Activated T-cell treated with anti-CD3 and anti-CD28 coated beads, Interleukin-2, amount 50 U/mL, for 24 hours (primary cell): ENCODE measurements at places on chromosomes 11 and 22.
A peak's percentile ranks its signal among the peaks of the same experiment; 100 is the strongest.

- DNase-seq = no peak
These were observed 26.4 kb downstream of the BMAL1 start for GRCh38 chr11:13303668-13304649.

GRCh38 chr11:112806876-112807275 lies 154.3 kb upstream of the NCAM1 start:
- no peak for DNase-seq

DNA sequence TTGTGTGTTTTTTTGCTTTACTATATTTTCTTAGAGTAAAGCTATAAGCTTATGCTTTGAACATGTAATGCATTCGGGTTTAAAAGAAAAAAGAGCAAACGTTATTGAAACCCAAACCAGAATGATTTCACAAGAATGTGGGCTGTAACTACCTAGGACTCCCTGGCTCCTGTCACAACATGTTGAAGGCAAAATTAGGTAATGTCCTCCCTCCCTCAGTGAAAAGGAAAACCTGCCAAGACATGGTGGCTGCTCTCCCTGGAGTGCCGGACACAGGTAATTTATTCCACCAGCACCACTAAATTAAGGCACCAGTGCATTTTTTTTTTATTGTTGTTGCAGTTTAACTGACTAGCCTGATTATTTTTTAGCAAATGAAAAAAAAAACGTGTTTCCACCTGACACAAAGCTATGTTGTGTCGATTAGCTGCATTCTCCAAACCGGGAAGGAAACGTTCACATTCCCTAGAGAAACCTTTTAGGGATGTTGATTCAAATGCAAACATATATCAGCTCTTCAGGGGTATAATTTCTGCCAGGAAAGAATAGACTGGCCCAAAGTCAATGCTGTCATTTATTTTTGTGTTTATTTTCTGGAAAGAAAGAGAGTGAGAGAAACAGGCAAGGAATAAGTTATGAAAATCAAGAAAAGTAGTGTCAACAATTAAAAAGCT lies 134.6 kb downstream of the CCDC34 start:
- DNase-seq = no peak

DNA sequence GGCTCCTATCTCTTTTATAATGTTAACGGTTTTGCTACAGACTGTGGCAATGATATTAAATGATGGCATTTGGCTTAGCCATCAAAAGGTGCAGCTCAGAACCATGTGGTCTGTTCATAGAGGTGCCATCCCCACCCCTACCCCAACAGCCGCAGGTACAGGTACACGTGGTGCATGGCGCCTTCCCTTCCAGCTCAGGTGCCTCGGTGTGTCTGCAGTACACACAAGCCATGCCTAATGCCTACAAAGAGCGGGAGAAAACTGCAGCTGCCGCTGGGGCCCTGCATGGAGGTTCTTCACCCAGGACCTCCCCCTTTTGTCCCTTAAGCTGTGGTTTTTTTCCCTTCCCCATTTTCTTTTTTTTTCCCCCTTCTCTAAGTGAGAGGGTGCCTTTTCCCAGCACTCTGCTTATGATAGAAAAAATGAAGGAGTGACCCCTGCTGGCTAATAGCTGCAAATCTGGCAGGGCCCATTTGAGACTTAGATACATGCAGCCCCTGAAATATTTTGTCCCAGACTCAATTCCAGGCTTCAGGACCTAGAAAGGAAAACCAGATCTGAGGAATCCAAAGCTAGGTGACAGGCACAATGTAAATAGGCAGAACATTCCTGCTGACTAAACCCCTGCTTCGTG lies 6.5 kb downstream of the OR52M1 start:
- no peak for DNase-seq

- no peak for DNase-seq
These were observed 527.8 kb downstream of the BRD1 start for GRCh38 chr22:49299821-49300231.

DNA sequence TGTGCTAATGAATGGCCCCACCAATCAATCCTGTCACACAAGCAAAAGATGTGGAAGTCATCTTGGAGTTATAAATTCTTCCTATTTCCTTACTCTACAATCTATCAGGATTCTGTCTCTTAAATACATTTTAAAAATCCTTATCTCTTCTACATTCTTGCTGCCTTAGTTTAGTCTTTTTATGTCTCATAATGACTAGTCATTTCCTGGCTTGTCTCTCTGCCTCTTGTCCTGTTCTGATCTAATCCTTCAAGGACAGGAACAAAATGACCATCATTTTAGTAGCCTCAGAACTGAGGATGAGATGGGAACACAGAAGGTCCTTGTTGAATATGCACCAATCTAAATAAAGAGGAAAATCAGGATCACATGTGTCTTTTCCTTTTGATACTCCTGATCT lies 56.6 kb upstream of the LIN7C start:
- no peak for DNase-seq

DNA sequence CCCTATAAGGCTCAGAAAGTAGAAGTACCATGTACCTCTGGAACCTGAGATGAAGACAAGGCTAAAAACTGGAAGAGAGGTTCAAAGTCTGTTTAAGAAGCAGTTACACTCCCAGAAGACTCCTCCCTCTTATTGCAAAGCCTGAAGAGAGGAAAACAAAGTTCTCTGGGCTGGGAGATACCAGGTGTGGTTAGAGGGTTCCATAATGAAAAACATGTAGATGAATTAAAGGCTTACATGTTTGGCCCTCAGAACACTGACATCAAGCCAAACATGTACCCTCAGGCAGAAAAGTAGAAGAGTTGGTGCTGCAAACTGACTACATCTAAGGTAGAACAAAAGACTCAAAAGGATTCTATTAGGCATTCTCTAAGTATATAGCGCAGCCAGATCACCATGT lies 205.3 kb downstream of the TTC28 start:
- DNase-seq = no peak

DNA sequence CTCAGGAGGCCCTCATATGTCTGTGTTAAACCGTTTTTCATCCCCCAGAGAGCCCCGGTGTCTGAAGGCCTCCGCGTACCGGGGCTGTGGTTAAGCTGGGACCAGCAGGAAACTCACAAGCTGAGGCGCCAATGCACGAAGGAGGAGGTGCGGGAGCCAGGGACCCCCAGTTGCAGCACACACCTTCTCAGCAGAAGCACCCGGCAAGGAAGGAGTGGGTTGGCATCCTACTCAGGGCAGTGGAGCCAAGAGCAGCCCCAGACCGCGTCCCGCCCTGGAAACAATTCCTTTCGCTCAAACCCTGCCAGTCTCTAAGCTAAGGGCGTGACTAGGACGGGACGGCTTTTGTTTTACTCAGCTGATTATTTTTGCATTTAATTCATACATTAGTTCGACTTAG lies 726.9 kb downstream of the BRD1 start:
- DNase-seq = no peak

- no peak for DNase-seq
These were observed 145.7 kb upstream of the B3GAT1 start for GRCh38 chr11:134557571-134558257.

DNA sequence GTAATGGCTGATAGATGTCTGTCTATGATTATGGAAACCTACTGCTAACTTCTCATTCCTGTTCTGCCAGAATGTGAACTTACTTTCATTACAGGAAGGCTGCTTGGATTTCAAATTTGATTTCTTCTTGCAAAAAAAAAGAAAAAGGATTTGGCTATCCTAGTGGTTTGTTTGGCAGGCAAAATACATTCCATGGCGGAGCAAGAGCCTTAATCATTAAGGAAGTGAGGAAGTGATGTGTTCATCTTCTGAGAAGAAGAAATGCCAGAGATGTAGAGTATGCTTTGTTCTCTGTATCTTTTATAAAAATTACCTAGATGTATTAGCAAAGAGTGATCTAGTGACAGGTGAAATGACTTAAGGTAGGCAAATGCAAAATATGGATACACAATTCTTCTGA lies 356.3 kb downstream of the SOX6 start:
- no peak for DNase-seq

- no peak for DNase-seq
These were observed 45.0 kb downstream of the EIF3F start for GRCh38 chr11:8032122-8032521.

GRCh38 chr11:119518746-119519730 lies 96.1 kb upstream of the THY1 start:
- DNase-seq = no peak

GRCh38 chr22:41565403-41566054 lies 4.7 kb downstream of the CSDC2 start:
- DNase-seq = no peak

GRCh38 chr11:35424157-35424940 lies 5.0 kb upstream of the SLC1A2 start:
- no peak for DNase-seq

- DNase-seq = no peak
These were observed 126.9 kb upstream of the NCAM1 start for GRCh38 chr11:112834277-112834755.

DNA sequence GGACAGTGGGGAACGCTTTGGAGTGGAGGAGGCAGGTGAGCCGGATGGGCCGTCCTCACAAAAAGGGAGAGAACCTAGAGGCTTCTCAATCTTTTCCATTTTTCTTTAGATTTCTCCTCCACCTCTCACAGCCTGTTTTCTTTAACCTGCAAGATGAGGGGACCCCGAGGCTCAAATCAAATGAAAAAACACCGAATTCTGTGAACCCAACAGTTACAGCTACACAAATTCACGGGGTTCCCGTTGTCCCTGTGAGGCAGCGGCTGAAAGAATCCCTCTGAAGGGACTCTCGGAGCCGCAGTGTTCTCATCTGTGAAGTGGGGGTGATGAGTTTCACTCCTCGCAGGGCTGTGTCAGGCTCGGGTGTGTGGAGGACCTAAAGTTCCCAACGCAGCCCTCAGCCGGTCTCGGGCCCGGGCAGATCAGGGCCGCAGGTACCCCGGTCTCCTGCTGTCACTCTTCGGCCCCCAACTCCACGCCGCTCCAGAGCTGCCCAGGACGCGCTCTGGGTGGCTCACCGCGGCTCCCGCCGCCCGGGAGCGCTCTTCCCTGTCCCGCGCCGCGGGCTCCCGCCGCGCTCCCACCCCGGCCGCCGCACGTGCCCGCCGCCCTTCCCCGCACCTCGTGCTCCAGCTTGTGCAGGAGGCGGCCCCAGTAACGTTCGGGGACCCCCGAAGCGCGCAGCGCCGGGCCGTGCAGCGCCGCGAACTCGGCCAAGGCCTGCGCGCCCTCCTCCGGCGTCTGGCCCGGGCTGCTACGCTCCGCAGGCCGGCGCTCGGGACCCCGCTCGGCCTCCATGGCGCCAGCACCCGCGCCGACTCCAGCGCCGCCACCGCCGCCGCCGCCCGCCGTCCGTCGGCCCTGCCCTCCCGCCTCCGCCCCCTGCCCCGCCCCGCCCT lies at the start of gene TTLL12:
Gene TTLL12, minus strand, starts transcription at position 863 of the 899 bp plus-strand sequence. Its CDS starts 65 bp downstream, at position 798.
- peak; percentile 77 for DNase-seq

GRCh38 chr11:8009856-8010255 lies 22.7 kb downstream of the EIF3F start:
- DNase-seq = no peak

- DNase-seq = no peak
These were observed 536 bp downstream of the YWHAH start for GRCh38 chr22:31944700-31945442.

DNA sequence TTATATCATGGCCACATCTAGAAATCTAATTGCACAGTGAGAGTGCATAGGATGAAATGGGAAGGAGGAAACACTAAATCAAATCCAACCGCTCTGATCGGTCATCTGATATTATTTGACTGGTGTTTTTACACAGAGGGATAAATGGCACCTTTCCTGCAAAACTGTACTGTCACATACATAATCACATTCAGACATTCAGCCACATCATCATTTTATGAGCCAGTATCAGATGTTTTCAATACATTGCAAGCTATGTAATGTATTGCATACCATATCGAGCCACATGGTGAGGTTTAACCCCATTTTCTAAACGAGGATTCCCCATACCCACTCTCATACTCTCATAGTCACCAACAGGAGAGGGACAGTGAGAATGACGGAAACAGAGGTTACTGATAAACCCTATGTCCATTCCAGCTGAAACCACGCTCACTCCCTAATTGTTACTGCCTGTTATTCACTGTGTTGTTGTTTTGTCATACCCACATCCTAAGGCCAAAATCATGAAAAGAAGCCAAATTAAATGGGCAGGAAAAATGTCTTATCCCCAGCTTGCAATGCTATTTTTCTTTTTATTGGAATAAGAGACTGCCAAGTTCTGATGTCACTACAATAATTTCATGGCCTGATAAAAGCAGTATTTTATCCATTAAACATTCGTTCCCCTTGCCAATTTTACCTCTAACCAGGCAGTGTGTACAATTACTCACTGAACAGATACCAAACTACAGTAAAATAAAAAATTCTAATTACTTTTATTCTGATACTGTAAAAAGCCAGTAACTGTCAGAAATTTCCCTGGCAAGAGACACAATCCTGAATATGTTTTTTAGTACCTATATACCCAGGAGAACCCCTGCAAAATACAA lies 9.0 kb downstream of the CDON start:
- DNase-seq = no peak

GRCh38 chr22:20324139-20324516 lies 4.3 kb upstream of the DGCR6L start:
- DNase-seq = peak; percentile 61

GRCh38 chr11:117070016-117070415 lies 28.2 kb downstream of the SIK3 start:
- no peak for DNase-seq

DNA sequence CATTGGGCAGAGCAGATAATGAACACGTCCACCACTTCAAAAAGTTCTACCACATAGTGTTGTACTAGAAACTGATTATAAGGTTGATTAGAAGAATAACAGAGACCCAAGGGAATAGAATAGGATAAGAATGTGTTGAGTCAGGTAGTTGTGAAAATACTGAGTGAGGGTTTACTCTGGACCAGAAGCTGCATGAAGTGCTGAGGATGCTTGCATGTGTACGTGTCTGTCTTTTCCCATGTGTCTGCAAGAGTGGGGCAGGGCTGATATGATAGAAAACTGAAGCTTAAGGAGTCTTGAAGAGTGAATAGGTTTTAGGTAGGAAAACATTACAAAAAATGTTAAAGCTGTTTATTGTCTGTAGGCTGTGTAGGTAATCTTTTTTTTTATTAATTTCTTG lies 20.6 kb downstream of the TRPC6 start:
- no peak for DNase-seq

DNA sequence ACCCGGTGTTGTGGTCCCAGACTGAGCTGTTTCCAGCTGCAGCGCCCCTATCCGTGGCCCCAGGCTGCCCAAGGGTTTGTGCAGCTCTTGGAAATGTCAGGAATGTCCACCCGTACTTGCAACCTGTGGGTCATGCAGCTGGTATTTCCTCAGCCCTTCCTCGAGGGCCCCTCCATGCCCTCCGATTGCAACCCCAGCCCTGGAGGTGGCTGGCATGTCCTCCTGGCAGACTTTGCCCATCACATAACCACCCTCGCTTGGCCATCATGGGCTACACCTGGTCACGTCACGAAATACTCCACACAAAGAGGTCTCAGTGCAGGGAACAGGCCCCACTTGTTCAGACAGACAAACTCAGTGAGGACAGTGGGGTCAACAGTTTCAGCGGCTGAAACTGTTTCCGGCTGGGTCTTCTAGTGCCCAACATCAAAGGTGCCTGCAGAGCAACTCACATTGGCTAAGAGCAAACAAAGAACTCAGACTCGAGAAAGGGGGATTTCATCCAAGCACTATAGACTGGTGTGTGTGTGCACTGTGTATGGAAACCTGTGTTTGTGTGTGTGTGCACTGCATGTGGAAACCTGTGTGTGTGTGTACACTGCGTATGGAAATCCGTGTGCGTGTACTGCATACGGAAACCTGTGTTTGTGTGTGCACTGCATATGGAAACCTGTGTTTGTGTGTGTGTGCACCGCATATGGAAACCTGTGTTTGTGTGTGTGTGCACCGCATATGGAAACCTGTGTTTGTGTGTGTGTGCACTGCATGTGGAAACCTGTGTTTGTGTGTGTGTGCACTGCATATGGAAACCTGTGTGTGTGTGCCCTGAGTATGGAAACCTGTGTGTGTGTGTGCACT lies 72.8 kb upstream of the CCND1 start:
- no peak for DNase-seq

- no peak for DNase-seq
These were observed 204.9 kb upstream of the TBCEL start for GRCh38 chr11:120819003-120819402.
